Stimulated activated CD8-positive, alpha-beta memory T cell treated with anti-CD3 and anti-CD28 coated beads, Interleukin-15, amount 100 ng/mL, for 1 hour (primary cell): ENCODE measurements at places on chromosomes 4 and X.

DNA sequence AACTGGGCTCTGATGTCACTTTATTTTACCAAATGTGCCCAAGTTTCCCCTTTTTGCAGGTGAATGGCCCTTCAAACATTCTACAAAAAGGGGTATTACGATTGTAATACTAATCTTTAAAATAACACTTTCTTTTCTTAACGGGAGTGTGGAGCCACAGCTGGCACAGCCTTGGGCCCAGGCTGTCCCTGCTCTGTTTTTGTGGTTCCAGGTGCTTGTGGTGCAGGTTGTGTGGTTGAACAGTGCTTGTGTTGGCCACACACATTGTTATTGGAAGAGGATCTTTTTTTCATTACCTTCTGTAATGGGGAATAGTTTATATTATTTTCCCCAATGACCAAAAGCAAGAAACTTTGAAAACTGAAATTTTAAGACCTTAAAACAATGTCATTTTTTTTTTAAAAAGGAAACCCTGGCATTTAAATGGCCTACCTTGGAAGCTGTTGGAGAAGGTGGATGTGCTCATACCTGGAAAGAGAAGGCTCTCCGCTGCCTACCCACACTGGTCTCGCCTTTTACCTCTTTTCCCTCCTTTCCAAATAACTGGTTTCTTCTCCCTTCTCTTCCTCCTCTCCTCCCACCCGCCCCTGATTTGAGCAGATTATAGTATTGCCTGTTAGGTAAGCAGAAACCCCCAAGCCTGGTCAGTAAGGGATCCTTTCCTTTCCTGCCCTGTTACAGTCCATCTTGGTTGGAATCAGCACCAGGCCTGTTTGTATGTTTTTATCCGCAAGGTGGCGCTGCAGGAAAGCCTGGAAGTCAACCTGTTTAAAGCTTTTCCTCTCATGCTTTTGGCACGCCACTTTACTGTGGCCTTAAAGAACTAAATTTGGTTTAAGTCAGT lies 28.6 kb downstream of the HADH start:
- peak; percentile 83 for DNase-seq

DNA sequence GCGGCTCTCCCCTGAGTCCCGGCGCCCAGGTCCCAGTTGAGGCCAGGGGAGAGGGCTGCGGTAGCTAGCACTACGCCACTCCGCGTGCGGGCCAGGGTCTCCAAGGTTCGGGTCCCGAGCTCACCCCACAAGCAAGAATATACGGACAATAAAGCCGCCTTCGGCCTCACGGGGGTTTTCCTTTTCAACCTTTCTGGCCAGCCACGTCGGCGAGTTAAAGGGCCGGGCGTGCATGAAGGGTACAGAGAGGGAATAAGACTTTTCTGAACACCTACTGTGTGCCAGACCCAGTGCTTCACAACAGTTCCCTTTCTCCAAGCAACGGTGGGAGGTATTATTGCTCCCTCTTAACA lies 138.5 kb upstream of the ZIC3 start:
- no peak for DNase-seq

GRCh38 chr4:88696630-88697029 lies 999 bp downstream of the NAP1L5 start:
- no peak for DNase-seq

DNA sequence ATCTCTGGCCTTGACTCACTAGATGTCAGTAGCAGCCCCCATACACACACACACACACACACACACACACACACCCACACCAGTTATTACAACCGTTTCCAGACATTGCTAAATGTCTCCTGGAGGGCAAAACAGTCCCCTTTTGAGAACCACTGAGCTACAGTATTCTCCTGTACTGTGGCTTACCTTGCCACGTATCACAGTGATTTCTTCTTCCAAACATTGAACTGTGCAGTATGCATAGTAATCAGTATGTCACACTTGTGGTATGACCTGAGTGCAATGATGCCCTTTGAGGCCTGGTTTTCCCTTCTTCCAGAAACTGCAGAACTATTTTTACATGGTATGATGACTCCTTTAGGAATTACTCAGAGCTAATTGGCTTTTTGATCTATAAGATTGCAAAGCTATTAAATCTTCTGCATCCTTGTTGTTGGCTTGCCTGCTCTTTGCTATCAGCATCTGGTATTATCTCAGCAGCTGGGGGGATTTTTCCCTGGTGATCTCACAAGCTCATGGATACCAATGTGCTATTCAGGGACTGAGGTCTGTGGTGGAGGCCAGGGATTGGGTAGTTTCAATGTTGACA lies 3.6 kb upstream of the THOC2 start:
- DNase-seq, result no peak

- DNase-seq, result no peak
Measured at GRCh38 chr4:141706445-141706844, 70.1 kb downstream of the IL15 start.

DNA sequence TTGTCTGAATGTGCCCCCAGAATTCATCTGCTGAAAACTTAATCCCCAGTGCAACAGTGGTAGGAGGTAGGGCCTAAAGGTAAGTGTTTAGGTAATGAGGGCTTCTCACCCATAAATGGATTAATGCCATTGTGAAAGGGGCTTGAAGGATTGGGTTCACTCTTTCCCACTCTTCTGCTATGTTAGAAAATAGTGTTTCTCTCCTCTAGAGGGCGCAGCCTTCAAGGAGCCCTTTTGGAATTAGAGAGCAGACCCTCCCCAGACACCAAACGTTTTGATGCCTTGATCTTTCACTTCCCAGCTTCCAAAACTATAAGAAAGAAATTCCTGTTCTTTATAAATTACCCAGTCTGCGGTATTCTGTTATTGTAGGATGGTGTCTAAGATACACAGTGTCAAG lies 706.4 kb downstream of the SMARCA1 start:
- DNase-seq, result no peak

GRCh38 chr4:56976283-56976836 lies 1.0 kb downstream of the NOA1 start:
- no peak for DNase-seq

- no peak for DNase-seq
Measured at GRCh38 chrX:42536286-42536685, 241.7 kb downstream of the PPP1R2C start.

GRCh38 chr4:2054217-2054616 lies 4.9 kb upstream of the NAT8L start:
- DNase-seq, result no peak

GRCh38 chrX:132807411-132808030 lies 150.9 kb downstream of the HS6ST2 start:
- DNase-seq, result no peak

GRCh38 chr4:171478181-171478580 lies 335.0 kb upstream of the GALNTL6 start:
- DNase-seq, result no peak

DNA sequence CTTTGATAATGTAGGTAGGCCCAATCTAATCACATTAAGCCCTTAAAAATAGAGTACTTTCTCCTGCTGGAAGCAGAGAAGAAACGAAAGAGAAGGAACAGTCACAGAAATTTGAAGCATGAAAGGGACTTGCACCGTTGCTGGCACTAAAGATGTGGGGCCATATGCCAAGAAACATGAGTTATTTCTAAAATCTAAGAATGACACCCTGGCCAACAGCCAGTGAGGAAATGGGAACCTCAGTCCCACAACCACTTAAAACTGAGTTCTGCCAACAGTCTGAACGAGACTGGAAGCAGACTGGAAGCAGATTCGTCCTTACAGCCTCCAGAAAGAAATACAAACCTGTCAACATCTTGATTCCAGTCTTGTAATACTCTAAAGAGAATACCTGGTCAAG lies 70.1 kb downstream of the CENPC start:
- no peak for DNase-seq

DNA sequence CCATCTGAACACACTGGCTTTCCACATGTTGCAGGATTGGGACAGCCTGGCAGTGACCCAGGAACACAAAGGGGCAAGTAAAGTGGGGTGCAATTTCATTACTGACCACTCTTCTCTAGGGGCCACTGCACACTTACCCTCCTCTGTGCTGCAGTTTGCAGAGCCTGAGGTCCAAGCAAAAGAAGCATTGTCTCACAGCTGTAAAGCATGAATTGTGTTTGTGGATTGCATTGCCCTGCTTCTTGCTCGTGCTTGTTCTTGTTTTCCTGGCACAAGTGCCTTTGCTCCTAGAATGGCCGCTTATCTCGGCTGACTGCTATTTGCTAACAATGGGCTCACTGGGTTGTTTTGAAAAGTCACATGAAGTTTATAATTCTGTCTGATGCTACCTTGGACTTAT lies 209.1 kb upstream of the JADE1 start:
- no peak for DNase-seq

GRCh38 chr4:335515-335914 lies 2.1 kb upstream of the ZNF141 start:
- DNase-seq, result no peak

DNA sequence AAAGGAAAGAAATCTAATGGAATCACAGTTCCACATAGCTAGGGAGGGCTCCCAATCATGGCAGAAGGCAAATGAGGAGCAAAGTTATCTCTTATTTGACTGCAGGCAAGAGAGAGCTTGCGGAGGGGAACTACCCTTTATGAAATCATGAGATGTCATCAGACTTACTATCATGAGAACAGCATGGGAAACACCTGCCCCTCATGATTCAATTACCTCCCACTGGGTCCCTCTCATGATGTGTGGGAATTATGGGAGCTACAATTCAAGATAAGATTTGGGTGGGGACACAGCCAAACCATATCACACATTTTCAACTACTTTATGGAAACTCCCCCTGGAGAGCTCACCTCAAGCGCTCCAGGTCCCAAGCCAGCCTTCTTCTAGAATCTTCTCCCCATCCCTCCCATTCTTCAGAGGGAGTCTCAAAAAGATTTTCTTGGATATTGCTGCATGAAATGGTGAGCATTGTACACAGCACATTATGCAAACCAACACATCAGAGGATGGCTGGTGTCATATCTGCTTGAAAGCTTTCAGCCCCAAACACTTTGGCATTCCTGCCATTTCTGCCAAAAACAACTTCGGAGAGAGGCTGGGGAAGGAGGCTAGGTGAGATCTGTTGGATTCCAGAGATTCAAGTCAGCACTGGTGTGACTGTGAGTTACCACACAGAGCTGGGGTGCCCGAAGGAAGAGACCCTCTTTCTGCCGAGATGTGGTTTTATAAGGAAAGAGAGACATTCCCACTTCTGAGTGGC lies 6.9 kb downstream of the FGFBP1 start:
- DNase-seq, result no peak

DNA sequence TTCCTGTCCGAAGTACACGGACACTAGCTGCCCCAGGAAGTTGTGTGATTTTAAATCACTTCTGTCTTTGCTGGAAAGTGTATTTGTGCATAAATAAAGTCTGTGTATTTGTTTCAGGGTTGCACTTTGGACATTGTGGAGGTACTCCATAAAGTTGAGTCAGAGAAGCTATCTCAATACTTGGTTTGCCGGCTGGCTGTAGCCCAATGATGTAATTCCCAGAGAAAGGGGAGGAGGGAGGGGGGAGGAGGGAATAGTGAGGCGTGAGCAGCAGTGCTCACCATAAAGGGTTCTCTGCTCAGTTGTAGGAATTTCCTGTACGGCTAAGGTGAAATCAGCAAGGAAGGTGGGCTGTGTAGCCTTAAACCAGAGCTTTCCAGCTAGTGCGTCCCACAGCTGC lies 7.5 kb downstream of the APEX2 start:
- no peak for DNase-seq

- DNase-seq, result no peak
Measured at GRCh38 chrX:123803331-123803983, 56.4 kb upstream of the XIAP start.

GRCh38 chr4:89197920-89198319 lies 86.6 kb downstream of the TIGD2 start:
- DNase-seq, result no peak

- no peak for DNase-seq
Measured at GRCh38 chr4:57854748-57855147, 744.6 kb upstream of the IGFBP7 start.

DNA sequence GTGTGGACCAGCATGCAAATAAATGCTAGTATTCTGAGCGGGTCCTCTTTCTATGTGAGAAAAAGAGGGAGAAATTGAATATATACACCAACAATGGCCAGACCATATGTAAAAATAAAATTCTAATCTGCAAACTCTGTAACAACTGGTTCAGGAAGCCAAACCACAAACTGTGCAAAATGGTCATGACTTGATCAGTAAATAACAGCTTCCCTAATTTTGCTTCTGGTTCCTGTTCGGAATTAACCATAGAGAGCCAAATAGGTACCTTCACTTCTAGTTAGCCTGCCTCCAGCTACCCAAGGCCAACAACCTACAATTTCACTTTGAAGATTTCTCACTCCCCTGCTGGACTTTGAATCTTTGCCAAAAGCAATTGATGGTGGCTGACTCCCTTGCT lies 1313.2 kb downstream of the ADGRL3 start:
- DNase-seq, result no peak

GRCh38 chr4:187387739-187388138 lies 607.8 kb upstream of the ZFP42 start:
- no peak for DNase-seq

GRCh38 chr4:82493721-82494425 lies 63.5 kb downstream of the ENOPH1 start:
- DNase-seq, result no peak

- no peak for DNase-seq
Measured at GRCh38 chr4:24956763-24957162, 43.9 kb upstream of the CCDC149 start.

GRCh38 chr4:749698-750666 lies 44.4 kb downstream of the PCGF3 start:
- no peak for DNase-seq

- DNase-seq, result no peak
Measured at GRCh38 chr4:6020613-6021012, 2.4 kb upstream of the C4orf50 start.

GRCh38 chr4:143369552-143369951 lies 32.9 kb downstream of the GAB1 start:
- DNase-seq, result no peak

GRCh38 chr4:48746608-48747362 lies 33.3 kb downstream of the FRYL start:
- DNase-seq, result no peak

GRCh38 chr4:122577808-122578781 lies 42.8 kb downstream of the IL21 start:
- DNase-seq, result peak; percentile 37

GRCh38 chr4:89307446-89308160 lies at the start of gene GPRIN3:
GPRIN3 (minus strand) TSS chr4:89307800; CDS start chr4:89250110, 57,690 bp downstream.
- DNase-seq, result no peak

DNA sequence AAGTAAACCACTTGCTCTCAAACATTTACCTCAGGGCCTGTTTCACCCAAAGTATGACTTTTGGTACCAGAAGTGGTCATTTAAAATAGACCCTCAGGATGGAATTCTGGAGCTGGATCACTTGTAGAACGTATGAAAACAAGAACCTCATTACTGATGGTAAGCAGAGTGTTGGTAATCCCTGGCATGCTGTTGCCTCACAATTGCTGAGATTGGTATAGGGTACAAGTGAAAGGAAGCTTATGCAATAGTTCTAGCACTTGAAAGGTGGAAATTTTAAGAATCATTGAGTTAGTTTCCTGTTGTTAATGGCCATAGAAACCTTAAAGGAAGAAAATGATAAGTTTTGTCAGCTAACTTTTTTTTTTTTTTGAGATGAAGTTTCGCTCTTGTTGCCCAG lies 22.3 kb upstream of the THOC2 start:
- DNase-seq, result no peak

- no peak for DNase-seq
Measured at GRCh38 chrX:15985937-15986336, 131.3 kb upstream of the AP1S2 start.
